Posterior vena cava (tissue), 2 donors: ENCODE measurements at places on chromosomes 6 and 20. TPM values are rescaled to one million over a fixed set of nuclear protein-coding genes. Genes with fewer than 3 reads are reported as not detected.

- no peak for DNase-seq
These were observed 18.8 kb upstream of the EZR start for GRCh38 chr6:158837684-158838625.

DNA sequence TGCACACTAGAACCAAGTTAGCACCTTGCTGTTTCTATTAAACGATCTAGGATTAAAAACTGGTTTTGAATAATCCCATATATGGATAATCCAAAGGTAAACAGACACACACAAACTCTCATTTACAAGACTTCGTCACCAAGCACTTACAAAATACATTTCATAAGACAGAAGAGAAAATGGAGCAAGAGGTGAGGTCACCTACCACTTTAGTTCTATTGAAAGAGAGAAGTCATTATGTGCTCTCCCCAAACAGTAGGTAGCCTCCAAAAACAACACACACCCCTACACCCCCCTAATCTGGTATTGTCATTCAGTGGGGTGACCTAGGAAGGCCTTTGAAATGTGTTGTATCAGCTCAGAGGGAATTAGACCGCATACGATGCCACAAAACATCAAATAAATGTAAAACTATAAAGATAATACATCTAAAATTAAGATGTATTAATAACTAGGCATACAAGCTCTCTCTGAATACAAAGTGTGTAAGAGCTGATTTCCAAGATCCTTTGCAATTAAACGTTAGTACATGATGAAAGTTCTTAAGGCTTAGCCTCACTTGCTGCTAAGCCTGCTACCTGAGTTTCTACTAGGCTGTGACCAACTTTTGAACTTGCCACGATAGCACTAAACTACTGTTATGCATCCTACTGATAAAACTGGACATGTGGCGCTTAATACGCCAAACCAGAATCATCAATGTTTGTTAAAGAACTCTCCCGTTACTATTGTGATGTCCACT lies 1.6 kb downstream of the SRPK1 start:
- no peak for DNase-seq

NR2E1 gene
- total RNA-seq, result not detected

TXLNB gene
- total RNA-seq, result 1.1 TPM

MAS1L gene
- not detected for total RNA-seq

L3MBTL1 gene
- total RNA-seq, result 6.7 TPM

DNA sequence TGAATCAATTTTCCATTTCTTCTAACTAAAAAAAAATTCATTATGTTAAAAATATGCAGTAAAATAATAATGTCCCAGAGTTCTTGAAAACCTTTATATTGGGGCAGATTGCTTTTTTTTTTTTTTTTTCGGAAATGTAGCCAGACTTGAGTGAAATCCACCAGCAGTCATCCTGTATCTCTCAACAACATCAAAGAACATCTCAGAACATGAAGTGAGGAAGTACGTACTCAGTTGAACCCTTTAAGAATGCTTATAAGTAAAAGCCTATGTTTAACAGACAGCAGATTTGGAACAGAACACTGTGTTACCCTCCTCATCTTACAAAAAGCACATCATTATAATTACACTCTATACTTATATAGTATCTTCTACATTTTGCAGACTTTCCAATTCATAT lies 51.0 kb upstream of the SUPT3H start:
- no peak for DNase-seq

- no peak for DNase-seq
These were observed 1.9 kb upstream of the MYLK4 start for GRCh38 chr6:2752477-2753109.

GRCh38 chr6:118735320-118735719 lies 83.9 kb upstream of the CEP85L start:
- no peak for DNase-seq

CPNE5 gene
- total RNA-seq, result 5.2 TPM

DNA sequence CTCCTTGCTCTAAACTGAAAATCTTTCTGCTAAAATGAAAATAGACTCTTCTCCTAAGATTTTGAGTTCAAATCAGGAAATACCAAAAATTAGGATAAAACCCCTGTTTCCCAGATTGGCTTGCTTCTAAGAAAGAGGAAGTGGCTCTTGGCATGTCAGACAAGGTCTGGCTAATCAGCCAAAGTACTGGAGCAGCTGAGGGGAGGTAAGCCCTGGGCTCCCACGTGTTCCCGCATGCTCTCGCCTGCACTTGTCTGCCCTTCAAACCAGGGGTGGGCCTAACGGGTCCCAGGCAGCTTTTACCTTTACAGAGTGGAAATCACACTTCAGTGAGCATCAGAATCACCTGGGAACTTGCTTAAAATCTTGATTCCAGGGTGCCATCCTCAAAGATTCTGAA lies 43.2 kb upstream of the GABRR1 start:
- no peak for DNase-seq

GRCh38 chr6:45426251-45426650 lies 48.5 kb upstream of the SUPT3H start:
- no peak for DNase-seq

- DNase-seq, result no peak
These were observed 151.3 kb upstream of the ZFP64 start for GRCh38 chr20:52342913-52343312.

- DNase-seq, result peak; percentile 37
These were observed 26.7 kb downstream of the NPEPL1 start for GRCh38 chr20:58719258-58719657.

- peak; percentile 86 for DNase-seq
These were observed 43.1 kb downstream of the POPDC3 start for GRCh38 chr6:105136431-105137350.

- DNase-seq, result no peak
These were observed 118.0 kb upstream of the POU3F2 start for GRCh38 chr6:98716341-98716740.

CPXM1 gene
- 9.6 TPM for total RNA-seq

GRCh38 chr6:56714273-56714672 lies 71.6 kb upstream of the DST start:
- DNase-seq, result no peak

- peak; percentile 69 for DNase-seq
These were observed 224.4 kb upstream of the PMEPA1 start for GRCh38 chr20:57934007-57934805.

GRCh38 chr6:132648828-132649227 lies 10.2 kb downstream of the TAAR1 start:
- no peak for DNase-seq

CCN2 gene
- 357 TPM for total RNA-seq

GRCh38 chr6:84774985-84775284 lies 10.5 kb upstream of the TBX18 start:
- no peak for DNase-seq

- peak; percentile 58 for DNase-seq
These were observed 246.7 kb downstream of the DLL1 start for GRCh38 chr6:170043881-170044790.

DNA sequence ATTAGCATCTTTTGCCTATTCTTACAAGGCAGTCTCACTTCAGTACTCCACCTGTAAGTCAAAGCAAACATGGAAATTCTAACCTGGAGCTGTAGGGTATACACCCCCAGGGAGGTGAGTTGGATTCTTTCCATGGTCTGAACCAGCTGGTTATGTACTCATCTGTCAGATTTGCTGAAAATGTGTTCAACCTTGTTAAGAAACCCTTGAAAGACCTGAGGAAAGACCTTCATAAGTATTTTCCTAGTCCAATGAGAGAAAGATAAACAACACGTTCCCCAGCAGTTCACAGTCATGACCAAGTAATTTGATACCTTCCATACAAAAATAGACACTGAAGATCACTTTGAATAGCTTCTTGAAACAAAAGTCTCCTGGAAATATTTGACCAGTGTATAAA lies 42.5 kb downstream of the ID4 start:
- no peak for DNase-seq

- no peak for DNase-seq
These were observed 175.5 kb downstream of the ATXN1 start for GRCh38 chr6:16585805-16586204.

- no peak for DNase-seq
These were observed 58.3 kb downstream of the IPCEF1 start for GRCh38 chr6:154298297-154298696.

- DNase-seq, result no peak
These were observed 26.6 kb upstream of the SRSF6 start for GRCh38 chr20:43431134-43431519.

GRCh38 chr6:150610584-150610983 lies 10.9 kb downstream of the PLEKHG1 start:
- no peak for DNase-seq

TPBG gene
- total RNA-seq, result 15.2 TPM

BACH2 gene
- total RNA-seq, result 4.5 TPM

- DNase-seq, result no peak
These were observed 12.7 kb downstream of the IL17F start for GRCh38 chr6:52231406-52232127.

TUBB gene
- total RNA-seq, result 378 TPM

DNA sequence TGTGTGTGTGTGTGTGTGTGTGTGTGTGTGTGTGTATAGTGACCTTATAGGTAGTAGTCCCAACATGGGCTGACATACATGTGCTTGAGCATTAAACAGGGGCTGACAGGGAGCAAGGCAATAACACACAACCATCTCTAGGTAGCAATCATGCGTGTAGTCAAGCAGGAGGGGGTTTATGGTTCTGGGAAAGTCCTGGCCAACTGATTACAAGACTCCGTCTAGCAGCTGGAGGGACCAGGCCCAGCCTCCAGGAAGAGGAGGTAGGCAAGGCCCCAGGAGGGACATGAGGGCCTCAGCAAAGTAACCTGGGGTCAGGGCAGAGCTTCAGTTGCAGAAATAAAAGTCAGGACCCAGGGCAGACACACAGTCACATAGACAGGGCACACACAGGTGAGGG lies 60.6 kb upstream of the E2F3 start:
- DNase-seq, result no peak

DEFB110 gene
- not detected for total RNA-seq

DNA sequence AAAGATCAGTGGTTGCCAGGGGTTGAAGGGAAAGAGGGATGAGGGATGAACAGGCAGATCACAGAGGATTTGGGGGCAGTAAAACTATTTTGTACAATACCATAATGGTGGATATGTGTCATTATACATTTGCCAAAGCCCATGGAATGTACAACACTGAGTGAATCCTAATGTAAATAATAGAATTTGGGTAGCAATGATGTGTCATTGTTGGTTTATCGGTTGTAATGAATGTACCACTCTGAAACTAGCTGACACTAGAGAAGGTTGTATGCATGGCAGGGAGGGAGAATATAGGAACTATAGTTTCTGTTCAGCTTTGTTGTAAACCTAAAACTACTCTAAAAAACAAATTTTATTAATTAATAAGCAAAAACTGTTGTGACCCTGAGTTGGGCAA lies 17.8 kb upstream of the ASF1A start:
- DNase-seq, result no peak

RTN4IP1 gene
- 4.3 TPM for total RNA-seq

- DNase-seq, result no peak
These were observed 143.7 kb upstream of the ATXN1 start for GRCh38 chr6:16904957-16905356.

GRCh38 chr6:75094614-75095200 lies 111.1 kb downstream of the COL12A1 start:
- no peak for DNase-seq

DNA sequence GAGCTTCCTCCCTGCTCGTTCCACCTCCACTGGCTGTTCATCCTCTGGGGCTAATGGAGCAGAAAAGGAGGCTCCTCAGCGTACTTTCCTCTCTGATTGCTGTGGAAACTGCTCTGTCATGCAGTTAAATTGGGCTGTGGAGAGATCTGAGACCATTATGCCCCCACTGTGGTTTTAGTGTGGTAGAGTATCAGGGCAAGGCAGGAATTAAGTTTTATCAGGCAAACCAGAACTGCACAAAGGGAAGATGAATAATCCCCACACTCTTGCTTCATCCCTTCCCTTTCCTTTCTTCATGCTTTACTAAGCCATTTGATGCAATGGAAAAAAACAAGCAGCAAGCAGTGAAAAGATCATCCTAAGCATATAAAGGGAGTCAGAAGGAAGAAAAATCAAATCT lies 11.9 kb upstream of the ME1 start:
- no peak for DNase-seq

SOBP gene
- 18.7 TPM for total RNA-seq

CDH4 gene
- total RNA-seq, result 0.65 TPM

DNA sequence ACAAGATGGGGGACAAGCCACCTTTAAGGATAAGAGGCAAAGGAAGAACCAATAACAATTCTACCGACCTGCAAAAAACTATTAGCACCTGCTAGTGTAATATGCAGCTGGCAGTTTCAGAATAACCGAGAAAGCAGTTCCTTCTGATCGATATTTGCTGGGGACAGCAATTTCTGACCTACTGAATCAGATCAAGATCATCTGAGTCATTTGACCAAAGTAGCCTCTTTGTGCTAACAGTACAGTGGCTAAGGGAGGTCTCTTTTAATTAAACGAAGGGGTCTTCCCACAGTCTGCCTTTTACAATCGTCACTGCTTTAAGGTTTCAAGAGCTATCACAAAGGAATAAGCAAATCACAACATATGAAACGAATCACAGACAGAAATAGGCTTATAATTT lies 318.9 kb downstream of the BTBD9 start:
- DNase-seq, result no peak

GRCh38 chr6:28982476-28983266 lies 22.4 kb downstream of the ZNF311 start:
- no peak for DNase-seq
